ENCODE measurements at places on chromosomes 1 and 21. TPM values are rescaled to one million over a fixed set of nuclear protein-coding genes. Genes with fewer than 3 reads are reported as not detected.

GRCh38 chr21:44990921-44991320 lies 51.1 kb downstream of the SLX9 start:
- no peak for DNase-seq

Gene OR2L8
- total RNA-seq, result 0.69 TPM

Gene ADCY10
- 0.61 TPM for total RNA-seq

Gene KRTAP7-1
- not detected for total RNA-seq

DNA sequence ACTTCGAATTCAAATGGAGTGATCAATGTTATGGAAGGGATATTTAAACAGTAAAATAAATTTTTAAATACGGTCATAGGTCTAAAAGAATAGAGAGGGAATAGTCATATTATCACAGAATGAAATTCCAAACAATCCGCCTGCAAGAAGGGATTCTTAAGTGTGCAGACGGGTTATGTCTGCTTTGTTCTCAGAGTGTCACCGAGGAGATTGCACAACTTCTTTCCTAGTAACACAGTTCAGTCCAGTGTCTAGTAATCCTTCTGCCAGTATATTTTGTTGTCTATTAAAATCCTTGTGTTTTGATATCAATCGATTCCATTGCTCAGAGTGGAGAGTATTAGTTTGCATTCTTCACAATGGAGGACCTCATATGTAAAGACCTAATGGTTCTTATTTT lies 48.4 kb downstream of the LRRC53 start:
- DNase-seq, result no peak

DNA sequence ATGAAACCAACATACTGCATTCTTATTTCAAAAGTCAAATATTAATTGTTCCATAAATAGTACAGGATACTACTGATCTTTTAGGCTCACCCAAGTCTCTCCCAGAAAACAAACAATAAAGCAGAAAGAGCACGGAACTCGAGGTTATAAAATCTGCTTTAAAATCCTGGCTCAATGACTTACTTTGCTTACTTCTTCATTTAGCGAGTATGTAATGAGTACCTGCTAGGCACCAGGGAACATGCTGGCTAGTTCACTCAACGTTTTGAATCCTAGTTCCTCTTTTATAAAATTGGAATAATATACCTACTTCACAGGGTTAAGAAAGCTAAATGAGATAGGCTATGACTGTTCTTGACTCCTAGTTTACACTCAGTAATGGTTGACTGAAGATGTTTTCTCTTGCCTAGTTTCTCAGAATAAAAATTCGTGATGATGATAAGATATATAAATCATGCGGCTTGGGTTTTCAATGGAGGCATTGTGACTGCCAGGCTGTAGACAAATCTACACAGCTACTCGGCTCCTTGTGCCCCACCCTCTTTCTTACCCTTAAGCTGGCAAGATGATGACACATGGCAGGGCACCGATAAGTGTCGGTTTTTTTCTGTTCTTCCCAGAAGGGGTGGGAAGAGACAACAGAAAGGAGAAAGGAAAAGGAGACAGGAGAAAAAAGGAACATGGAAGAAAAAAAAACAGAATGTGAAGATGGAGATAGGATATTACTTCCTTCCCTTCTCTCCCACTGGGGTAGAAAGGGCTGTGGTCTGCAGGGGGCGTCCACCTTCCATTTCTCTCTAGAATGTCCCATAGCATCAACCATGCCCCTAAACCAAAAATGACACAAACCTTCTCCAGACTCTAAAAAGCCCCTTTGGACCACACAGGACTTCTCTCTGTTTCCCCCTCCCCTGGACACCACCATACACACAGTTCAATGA lies 507.1 kb downstream of the SMYD3 start:
- DNase-seq, result no peak

Gene PPIH
- 42.9 TPM for total RNA-seq

DNA sequence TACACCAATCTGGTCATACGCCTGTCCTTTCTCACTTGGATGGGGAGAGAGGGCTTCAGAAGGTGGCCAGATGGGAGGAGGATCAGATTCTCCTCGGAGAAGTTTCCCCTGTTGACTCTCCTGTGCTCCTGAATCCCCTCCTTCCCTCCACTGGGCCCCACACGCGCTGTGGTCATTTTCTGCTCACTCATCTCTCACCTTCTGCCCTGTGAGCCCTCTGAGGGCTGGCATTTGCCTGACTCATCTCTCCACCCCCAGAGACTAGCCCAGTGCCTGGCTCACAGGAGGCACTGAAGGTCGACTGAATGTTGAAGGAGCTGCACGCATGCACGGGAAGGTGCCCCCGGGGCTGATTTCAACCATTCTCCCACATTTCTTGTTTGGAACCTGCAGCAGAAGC lies 14.2 kb downstream of the ABCA4 start:
- DNase-seq, result no peak

Gene RHD
- 0.15 TPM for total RNA-seq

GRCh38 chr1:221230605-221231004 lies 351.4 kb downstream of the HLX start:
- no peak for DNase-seq

- DNase-seq, result no peak
These were observed 932 bp upstream of the USP24 start for GRCh38 chr1:55216096-55216495.

GRCh38 chr1:211723273-211723672 lies 47.9 kb upstream of the NEK2 start:
- DNase-seq, result no peak

Gene CSTB
- 46.0 TPM for total RNA-seq

Gene SDC3
- total RNA-seq, result 0.64 TPM

- no peak for DNase-seq
These were observed 79.7 kb upstream of the ARHGAP29 start for GRCh38 chr1:94316836-94317789.

DNA sequence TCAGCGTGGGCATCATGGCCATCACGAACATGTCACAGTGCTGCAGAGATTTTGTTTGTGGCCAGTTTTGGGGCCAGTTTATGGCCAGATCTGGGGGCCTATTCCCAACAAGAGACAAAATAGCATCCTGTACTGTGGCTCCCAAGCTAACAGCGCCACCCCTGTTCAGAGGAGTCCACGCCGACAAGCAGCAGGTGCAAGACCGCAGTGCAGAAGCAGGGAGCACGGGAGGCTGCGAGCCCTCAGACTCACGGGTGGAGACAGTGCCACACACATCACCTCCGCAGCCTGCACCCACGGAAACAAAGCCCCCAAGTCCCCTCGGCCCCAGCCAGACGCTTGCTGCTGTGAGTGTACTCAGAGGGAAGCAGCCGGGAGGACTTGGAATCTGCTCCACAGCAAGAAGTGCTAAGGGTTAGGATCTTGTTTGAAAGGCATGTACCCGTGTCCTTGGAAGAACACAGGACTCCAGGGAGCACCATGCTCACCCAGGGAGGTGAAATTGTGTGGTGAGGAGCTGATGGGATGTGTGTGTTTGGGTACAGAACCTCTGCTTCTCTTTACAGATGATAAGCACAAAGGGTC lies 7.1 kb downstream of the TCP10L start:
- no peak for DNase-seq

Gene SEMA4A
- 1.2 TPM for total RNA-seq

Gene PADI3
- not detected for total RNA-seq

Measured in CD4-positive, alpha-beta memory T cell (primary cell).